Uterus (tissue), 4 donors: ENCODE measurements at places on chromosomes 2 and 18.

DNA sequence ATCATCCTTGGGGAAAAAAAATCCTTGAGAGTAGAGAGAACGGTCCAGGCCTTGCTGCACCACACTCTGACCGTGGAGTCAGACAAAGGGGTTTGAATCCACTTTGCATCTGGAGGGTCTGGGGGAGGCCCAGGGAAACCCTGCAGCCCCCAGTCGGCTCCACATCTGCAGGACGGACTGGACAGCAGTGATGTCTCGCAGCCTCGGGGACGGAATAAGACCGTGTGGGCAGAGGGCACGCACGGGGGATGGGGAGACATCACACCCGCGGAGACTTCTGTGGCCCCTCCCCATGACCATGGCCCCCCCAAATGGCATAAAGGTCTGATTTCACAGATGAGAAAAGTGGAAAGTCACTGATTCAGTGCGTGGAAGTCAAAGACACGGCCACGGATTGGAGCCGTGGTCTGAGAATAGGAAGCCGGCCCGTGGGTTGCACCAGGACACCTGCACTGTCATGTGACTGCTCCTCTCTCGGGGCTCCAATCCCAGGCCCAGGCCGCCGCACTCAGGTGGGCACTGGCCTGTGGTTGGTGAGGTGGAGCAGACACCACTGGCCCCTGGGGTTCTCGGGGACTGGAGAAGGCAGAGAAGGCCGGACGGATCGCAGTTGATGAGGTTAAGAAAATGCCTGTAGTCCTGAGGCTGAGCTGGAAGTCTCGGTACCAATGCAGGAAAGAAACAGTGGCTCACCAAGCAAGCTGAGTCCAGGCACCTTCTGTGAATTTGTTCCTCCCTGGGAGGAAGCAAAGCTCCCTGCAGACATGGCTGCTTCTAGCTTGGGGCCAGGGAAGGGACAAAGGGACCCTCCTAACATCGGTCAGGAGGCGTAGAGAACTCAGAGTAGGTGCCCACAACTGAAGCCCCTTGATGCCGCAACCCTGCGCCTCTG is 61.8 kb downstream of the RTP5 start:
- no peak for DNase-seq

DNA sequence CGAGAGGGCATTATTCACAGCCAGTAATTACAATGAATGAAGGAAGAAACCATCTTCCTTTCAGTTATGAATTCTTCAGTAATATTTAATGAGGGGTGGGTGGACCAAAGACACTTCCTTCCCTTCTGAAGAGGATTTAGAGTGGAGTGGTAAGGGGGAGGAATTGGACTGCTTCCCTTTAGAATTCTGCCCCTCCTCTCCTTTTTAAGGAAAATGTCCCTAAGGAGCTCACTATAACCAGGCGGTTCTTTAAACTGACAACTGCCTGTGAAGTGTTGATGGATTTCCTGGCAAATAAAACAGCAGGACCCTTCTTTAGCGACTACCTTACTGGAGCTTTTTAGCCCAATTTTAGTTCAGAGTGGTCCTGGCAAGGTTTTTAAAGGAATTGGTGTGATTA is 86.4 kb downstream of the LIMS1 start:
- no peak for DNase-seq

DNA sequence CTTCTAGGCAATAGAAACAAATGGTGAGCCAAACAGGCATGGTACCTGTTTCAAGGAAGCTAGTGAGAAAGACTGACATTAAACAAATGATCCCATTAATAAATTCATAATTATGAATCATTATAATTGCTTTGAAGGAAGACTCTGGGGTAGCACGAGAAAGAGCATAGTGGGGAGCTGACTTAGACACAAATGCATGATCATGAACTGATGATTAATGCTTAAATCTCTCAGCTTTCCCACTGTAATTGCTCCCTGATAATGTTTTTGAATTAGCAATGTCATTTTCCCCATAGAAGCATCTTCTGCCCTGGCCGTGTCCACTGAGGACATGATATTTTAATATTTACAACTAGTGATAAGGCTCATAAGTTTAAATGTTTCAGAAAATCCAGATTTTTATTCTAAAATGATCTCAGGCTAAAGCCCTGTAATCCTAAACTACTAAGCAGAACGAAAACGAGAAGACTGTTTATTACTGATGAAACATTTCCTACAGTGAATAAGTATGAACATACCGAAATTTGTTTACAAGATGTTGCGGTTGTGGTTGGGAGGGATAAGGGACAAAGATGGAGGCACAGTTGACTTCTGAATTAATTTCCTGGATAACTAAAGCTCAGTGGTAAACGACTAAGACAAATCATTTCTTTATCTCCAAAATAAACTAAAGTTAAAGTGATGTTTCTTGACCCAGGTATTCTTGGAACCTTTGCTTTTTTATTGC is 47.3 kb upstream of the TACR1 start:
- DNase-seq, result no peak

DNA sequence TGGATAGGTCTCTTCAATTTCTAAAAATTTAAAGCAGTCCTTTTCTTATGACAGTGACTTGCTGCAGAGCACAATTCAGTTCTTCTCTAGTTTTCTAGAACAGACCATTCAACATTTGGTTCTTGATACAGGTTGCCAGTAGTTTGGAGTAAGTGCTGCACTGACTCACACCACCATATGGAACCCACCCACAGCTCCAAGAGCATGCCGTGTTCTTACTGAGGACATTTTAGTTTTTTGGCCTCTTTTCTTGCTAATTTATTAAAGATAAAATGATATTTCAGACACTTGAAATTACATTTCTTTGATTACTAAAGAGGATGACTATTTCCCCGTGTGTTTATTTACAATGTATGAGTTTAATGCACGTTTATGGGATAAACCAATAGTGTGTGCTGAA is 120.0 kb downstream of the COL4A4 start:
- DNase-seq, result no peak

GRCh38 chr2:2269989-2270562 is 61.0 kb downstream of the MYT1L start:
- DNase-seq, result no peak

DNA sequence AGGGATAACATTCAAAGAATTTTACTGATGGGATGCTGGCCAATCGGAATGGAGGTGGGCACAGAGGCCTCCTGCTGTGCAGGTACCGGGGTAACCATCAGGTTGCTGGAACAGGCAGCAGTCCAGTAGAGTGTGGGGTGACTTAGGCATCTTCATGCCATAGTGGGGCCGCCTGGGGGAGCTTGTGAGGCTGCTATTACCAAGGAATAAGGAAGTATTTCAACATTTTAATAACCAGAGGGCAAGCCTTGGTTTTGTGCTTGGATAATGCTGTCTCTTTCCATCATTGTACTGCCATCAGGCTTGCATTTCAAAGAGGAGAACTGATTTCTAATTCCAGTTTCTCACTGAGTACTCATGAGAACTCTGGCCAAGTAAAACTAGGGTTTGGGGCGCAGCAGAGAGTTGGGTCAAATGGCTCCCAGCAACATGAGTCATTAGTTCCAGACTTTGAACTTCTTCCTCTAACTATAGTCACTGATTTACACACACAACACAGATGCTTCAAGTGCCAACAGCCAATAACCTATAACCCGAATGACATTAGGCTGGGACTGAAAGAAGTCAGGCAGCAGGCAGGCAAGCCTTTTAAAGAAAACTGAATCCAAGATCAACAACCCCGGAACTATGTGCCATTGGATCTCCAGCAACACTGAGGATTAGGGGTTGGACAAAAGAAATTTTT is 56.1 kb upstream of the FHL2 start:
- DNase-seq, result no peak

DNA sequence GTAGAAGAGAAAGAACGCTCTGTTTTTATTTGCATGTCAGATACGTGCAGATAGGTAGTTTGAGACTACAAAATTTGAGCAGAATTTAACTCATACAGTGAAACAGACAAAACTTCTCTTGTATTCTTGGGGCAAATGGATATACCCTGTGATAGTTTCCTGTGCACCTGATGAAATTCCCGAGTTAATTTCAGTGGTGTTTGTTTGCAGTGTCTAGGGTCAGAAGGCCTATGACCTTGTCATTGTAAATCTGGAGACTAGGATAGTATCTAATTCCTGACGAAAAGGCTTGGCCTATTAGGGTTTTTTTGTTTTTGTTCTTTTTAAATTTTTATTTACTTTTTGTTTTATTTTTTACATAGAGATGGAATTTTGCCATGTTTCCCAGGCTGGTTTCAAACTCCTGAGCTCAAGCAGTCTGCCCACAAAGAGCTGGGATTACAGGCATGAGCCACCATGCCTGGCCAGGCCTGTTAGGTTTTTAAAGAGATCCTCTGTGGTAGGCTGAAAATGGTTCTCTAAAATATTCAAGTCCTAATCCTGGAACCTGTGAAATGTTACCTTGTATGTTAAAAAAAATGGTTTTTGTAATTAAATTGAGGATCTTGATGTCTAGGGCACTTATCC is 17.6 kb downstream of the LCLAT1 start:
- DNase-seq, result no peak

- DNase-seq, result no peak
These were observed 788 bp downstream of the USP14 start for GRCh38 chr18:159037-159652.

GRCh38 chr2:32135409-32135808 is 30.3 kb upstream of the SLC30A6 start:
- no peak for DNase-seq

GRCh38 chr2:15160201-15160991 is 400.7 kb downstream of the NBAS start:
- no peak for DNase-seq

- peak; percentile 65 for DNase-seq
These were observed 252.6 kb downstream of the AGAP1 start for GRCh38 chr2:235746257-235746934.

- DNase-seq, result no peak
These were observed 369.7 kb downstream of the OSR1 start for GRCh38 chr2:18988631-18989232.

DNA sequence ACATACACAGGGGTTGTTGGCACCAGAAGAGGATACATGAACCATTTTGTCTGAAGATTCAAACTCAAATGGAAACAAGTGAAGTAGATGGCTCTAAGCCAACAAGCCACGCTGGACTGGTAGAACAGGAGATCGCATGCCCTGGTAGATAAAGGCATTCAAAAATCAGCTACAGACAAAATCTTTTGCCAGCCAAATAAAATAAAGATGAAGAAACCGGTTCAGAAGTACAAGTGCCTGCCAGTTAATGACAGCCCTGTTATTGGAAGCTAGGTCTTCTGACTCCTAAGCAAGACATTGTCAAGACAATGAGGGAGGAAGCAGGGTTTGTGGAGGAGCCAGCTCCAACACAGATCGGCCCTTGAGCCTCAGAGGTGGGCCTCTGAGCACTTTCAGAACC is 52.3 kb downstream of the EHD3 start:
- no peak for DNase-seq

DNA sequence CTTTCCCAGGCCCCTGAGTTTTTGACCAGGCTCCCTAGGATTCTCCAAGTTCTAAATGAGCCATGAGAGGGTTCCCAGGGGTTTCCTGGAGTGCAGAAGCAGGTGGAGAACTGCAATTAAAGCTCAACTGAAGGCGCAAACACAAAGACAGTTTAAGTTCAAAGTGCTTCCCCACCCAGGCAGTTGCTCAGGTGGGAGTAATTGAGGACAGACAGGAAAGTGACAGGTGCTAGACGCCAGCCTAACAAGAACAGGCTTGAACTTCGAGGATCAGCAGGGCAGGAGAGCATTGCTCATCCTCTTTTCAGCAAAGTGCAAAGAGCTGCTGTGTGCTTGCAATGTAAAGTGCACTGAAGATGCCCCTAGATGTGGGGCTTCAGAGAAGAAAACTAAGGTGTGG is 77.2 kb upstream of the ST8SIA3 start:
- no peak for DNase-seq

GRCh38 chr2:3277748-3278520 is 99.7 kb downstream of the EIPR1 start:
- no peak for DNase-seq

DNA sequence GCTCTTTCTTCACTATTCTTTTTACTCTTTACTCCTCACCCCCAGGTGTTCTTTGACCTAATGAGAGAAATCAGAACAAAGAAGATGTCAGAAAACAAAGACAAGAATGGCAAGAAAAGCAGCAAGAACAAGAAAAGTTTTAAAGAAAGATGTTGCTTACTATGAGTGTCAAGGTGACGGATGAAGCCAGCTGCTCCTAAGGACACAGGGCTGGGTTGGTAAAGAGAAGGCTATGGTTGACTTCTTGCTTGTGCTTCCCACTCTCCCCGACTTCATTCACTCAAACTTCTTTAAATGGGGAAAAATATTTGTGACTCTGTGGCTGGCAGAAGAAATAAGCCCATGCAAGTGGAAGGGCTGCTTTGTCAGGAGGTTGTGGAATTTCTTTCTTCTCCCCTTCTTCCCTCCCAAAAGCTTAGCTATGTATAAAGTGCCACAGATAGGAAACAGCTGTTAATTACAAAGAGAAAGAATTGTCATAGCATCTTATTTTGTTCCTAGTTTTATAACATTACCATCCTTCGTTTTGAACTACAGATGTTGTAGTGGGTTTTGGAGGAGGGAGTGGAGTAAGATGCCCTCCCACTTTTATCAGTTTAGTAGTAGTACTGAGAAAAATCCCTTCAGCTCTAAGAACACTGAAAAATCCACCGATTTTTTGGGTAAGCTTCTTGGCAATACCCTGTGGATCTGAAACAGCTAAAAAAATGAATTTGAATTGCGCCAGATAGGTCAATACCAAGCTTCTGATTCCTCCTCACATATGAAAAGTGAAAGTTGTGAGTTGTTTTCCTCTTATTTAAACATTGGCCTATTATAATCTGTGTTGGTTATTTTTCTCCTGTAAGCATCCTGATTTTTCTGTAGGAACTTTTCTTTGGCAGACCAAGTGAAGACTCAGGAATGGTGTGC is 40.7 kb downstream of the RALB start:
- DNase-seq, result no peak

DNA sequence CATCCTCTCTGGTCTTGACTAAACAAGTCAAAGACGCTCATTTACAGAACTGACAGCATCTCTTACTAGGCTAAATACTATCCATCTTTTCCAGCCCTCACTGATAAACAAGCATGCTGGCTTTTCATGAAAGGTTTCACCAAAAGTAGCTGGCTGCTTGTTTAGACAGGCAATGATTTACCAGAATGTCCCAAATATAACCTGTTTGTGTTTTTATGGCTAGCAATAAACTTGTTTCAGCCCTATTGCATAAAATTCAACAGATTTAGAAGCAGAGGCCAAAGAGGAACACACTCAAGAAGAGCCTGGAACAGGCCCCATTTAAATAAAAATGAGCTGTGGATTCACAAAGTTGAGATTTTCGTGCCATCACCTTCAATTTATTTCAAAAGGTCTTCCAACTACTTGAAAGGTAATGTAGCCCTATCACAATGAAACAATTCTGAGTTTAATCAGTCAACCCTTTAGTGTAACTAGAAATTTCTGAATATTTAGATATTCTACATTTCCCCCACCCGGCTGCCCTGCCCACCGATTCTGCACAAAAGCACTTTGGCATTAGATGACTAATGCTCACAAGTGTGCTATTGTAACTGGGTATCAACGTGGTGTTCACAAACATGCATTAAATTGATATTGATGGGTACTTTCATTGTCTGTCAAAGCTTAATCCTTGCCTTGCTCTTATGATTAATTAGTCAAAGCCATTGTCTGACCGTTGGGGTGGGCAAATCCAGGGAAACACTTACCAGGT is 54.0 kb downstream of the ST6GAL2 start:
- DNase-seq, result no peak
